Naive thymus-derived CD8-positive, alpha-beta T cell (primary cell): ENCODE measurements at places on chromosomes 7 and 10.

- no peak for DNase-seq
These were observed 3.7 kb downstream of the LAMTOR4 start for GRCh38 chr7:100152404-100152803.

DNA sequence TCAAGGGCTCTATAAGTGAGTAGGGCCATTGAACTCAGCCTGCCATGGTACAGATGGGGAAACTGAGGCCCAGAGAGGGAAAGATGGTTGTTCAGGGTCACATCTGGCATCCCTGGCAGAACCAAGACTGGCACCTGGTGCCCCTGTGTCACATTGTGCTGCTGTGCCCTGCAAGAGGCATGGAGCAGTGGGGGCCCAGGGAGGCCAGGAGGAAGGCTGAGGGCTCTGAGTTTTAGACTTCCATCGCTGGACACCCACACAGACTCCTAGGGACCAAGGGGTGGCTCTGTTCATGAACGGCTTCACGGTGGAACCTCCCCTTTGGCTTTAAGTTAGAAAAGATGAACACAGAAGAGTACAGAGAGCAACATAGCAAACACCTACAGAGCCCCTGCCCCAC is 66.7 kb upstream of the AQP1 start:
- DNase-seq: no peak

- DNase-seq: no peak
These were observed 770 bp downstream of the PRXL2A start for GRCh38 chr10:80409121-80409520.

DNA sequence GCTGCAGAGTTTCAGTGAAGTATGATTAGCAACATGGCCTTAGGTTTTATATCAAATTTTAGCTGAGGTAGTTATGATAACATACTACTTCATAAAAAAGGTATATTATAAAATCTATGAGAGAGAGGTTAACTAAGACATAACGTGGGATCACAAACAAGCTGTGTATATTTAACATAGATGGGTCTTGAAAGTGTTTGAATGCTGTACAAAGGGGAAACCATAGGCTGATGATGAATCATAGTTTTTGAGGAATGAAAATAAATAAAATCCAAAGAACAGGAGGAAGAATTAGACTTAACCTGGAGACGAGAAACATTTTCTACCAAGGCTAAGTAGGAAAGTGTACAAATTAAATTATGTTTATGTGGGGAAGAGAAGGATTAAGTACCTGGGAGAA is 119.0 kb downstream of the GNAI1 start:
- DNase-seq: no peak

DNA sequence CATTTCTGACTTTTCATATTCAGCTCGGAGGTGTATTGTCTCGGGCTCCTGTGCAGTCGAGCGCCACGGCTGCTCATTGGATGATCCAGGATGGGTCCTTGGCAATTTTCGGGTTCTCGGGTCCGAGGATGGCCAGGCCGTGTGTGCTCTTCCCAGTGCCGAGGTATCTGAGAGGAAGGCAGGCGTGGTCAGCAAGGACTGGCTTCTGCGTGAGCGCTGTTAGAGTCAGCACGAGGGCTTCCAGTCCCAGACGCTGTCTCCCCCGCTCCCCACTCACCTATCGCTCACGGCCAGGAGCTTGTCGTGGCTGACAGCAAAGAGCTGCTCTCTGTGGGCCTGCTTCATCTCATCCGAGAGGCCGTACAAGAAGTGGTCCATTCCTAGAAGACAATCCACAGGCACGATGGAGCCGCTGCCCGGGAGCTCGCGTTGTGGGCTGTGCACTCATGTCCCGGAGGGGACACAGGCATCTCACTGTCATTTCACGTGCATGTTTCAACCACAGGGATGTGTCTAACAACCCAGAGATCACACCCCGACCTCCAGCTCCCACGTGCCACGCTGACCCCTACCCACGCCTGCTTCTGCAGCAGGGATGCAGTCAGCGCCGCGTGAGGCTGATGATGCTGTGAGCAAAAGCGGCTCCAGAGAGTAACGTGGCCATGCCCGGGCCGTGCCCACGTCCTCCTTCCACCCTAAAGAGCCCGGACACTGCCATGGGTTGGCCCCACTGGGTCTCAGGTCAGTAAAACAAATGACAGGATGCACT is 34.4 kb downstream of the PITRM1 start:
- DNase-seq: no peak

DNA sequence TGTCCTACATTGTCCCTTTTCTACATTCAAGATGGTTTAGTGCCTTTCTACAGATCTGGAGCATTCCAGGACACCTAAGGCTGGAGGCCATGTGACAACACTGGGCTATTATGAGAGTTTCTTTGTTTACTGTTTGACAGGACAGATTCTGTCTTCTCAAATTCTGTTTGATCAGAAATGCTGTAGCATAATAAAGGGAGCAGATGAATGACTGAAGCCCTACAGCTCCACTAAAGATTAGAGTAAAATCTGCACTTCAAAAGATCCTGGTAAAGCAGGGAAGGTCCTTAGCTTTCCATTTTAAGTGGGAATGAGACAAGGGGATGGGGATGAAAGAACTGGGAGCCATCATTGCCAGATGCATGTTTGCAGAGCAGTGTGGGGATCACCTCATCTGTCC is 38.4 kb downstream of the TMEM229A start:
- DNase-seq: no peak

DNA sequence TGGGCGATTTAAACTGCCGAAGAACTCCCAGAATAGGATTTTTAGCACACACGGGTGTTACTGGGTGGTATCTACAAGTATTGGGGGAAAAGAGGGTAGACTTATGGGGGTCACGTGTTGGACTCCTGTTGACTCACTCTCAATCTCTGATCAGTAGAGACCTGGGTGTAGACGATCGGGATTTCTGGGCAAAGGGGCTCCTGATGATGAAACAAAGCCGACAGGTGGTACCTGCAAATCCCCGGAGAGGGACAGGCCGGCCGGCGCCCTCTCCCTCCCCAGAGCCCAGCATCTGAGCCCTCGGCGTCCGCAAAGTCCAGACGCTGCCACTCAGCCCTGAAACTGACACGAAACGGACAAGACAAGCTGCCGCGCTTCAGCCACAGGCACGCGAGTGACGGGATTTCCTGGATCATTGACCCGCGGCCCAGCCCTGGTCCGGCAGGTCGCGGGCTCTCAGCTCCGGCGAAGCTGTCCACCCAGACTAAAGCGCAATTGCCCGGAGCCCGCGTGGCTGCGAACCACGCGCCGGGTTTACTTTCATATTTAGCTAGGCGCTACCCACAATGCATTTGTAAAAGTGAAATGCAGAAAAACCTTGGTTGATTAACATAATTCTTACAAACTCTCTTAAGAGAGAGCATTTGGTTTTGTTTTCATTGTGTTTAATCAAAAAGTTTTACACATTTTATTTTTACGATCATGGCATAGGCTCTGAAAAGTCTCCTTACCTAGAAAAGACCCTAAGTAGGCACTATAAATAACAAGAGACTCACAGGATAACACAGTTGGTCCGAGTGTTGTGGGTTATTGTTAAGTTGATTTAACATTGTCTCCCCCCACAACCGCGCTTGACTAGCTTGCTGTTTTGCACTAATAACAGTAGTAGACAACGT is 56.9 kb upstream of the EZH2 start:
- DNase-seq: peak; percentile 79

GRCh38 chr7:157423348-157423747 is 86.5 kb downstream of the DNAJB6 start:
- DNase-seq: no peak

DNA sequence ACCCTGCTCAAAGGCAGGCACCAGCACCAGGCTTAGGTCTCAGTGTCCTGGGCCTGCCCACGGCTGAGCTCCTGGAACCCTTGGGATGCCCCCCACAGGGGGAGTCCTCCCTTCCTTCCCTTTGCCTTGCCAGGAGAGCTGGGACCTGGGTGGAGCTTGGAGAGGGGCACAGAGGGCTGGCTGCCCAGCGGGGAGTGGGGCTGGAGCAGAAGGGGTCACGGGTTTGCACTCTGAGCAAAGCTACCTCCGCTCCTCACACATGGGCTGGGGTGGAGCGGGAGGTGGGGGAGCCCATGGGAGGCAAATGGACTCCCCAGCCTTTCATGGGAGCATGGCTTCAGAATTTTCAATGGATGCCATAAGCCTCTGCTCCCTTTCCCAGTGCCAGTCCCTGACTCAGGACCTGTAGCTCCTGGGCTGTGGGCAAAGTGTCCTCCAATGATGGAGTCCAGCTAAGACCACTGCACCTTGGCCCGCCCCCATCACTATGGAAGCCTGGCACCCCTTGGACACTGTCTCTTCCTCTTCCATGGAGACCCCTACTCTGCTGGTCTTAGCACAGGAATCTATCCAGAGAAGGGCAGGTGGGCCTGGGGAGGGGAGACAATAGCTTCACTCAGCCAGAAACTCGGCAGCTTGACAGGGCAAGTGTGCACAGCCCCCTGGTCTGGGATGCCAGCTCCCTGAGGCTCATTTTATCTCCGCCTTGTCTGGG is 39.9 kb downstream of the LDB3 start:
- no peak for DNase-seq

DNA sequence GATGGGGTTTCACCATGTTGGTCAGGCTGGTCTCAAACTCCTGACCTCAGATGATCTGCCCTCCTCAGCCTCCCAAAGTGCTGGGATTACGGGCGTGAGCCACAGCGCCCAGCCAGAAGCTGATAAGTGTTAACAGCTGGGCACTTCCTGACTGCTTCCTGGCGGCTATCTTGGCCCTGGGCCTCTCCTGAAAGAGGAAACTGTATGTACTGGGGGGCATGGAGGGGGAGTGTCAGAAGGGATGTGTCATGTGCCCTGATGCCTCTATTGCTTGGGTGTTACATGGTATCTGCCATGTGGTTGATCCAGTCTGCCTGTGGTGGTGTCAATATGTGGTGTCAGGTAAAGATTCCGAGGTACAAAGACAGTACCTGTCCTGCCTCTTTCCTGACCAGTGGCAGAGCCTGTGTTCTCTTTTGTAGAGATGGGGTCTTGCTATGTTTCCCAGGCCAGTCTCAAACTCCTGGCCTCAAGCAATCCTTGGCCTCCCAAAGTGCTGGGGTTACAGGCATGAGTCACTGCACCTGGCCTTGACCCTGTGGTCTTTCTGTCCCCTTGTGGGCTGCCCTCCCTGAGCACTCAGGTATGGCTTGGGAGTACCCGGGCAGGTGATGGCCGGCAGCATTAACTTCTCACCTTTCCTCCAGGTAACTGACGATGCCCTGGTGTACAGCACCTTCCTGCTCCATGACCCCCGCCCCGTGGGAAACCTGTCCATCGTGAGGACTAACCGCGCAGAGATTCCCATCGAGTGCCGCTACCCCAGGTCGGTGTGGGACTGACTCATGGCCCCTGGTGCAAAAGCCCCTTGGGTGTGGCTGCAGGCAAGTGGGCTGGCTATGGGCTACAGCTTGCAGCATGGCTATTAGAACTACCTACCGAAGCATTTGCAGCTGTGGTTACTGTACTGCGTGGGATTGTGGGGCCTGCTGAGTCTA is 4.4 kb downstream of the ZP3 start:
- no peak for DNase-seq

DNA sequence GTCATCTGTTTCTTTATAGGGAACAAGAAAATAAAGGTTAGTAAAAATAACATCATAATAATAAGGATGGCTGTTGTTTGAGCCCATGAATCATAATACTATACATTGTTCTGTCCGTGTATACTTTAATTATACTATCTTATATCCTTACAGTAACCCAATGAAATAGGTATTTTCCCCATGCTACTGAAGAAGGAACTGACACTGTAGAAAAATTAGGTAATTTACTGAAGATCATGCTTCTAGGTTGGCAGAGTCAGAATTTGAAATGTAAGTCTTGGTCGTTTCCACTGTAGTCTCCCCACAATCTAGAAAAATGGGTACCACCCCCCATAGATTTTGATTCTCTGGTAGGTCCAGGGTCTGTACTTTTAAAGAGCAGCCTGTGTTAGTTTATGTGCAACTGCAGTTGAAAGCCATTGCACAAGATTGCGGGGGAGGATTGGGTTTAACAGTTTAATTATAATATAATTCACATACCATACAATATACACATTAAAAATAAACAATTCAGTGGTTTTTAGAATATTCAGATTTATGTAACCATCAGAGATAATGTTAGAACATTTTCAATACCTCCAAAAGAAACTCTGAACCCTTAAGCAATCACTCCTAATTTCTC is 47.7 kb downstream of the SHOC2 start:
- DNase-seq: no peak

DNA sequence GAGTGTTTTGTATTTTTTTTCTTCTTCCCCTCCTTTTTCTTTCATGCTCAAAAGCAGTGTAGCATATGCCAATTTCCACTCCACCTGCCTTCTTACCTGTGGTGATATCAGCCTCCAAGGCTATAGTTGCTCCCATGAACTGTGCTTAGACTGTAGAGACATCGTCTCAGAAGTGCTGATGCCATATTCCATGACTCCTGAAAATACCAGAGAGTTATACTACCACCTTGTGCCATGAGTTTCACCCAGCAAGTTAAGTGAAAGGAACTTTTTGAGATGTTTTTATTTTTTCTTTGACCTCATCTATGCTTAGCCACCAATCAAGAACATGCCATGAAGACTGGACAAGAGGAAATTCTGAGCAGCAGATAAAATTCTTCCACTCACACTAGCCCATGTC is 142.8 kb upstream of the SEMA3E start:
- no peak for DNase-seq

DNA sequence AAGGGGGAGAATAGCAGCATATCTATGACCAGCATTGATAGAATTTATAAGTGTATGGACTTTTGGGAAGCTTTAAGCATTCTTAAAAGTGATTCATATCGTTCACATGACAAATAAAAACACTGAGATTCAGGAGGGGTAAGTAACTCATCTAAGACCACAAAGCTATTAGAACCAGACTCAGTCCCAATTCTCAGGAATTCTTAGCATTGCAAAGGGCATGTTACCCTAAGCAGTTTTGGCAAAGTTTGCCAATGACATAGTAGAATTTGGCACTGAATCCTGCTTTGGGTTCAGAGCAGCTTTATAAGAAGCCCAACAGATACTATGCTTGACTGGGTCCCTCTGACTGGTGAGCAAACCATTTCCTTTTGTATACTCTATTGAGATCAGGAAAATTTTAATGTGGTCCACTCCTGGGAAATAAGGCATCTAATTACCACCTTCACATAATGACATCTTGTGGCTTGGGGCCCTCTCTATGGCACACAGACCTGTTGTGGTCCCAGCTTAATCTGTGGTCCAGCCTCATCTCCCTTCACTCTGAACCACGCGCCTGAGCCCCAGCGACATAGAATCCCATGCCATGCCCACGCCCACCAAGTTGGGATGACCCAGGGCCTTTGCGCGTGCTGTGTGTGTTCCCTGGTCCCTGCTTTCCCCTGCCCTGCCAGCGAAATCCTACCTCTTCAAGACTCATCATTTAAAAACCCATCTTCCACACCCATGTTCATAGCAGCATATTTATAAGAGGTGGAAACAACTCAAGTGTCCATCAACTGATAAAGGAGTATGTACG is 37.5 kb upstream of the DOCK1 start:
- DNase-seq: no peak

DNA sequence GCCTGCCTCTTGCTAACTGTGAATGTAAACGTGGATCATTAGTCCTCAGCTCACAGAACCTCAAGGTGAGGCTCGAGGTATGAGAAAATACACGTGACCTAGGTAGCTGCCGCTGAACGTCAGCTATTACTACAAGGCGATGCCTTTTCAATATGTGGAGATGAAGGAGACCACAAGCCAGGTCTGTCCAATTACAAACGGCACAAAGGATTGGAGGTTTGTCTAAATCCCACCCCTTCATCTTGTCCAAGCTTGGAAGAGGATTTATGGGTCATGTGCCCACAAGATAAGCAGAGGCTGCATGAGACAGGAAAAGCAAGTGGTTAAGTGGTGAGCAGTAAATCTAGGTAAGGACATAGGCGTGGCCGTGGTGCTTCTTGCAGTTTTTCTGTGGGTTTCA is 3.4 kb downstream of the H2BK1 start:
- DNase-seq: no peak

GRCh38 chr10:4094751-4095150 is 309.7 kb upstream of the KLF6 start:
- no peak for DNase-seq

- DNase-seq: no peak
These were observed 2.0 kb downstream of the WDR91 start for GRCh38 chr7:135209225-135209834.
